Activated T-cell treated with anti-CD3 and anti-CD28 coated beads, Interleukin-2, amount 50 U/mL, for 24 hours (primary cell): ENCODE measurements at places on chromosomes 5 and 9.

DNA sequence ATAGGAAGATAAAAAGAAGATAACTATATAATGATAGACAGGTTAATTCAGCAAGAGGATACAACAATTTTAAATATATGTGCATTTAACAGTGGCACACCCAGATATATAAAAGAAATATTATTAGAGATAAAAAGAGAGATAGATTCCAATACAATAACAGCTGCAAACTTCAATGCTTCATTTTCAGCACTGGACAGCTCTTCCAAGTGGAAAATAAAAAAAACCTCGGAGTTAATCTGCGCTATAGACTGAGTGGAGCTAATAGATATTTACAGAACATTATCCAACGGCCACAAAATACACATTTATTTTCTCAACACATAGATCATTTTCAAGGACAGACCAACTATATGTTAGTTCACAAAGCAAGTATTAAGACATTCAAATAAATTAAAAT, 1229.5 kb upstream of the CDH6 start:
- DNase-seq: no peak

GRCh38 chr9:132575005-132575609, 7.3 kb upstream of the BARHL1 start:
- peak; percentile 56 for DNase-seq

DNA sequence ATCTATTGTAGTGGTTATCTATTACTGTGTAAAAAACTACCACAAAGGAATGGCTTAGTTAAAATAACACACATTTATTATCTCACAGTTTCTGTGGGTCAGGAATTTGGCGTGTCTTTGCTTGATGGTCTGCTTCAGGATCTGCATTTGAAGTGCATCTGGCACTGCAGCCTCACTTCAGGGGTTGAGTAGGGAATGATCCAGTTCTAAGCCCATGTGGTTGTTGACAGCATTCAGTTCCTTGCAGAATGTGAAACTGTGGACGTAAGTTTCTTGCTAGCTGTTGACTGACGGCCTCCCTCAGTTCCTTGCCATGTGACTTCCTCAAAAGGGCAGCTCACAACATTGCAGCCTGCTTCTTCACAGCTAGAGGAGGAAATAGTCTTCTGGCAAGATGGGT, 2.1 kb upstream of the OGN start:
- DNase-seq: no peak

DNA sequence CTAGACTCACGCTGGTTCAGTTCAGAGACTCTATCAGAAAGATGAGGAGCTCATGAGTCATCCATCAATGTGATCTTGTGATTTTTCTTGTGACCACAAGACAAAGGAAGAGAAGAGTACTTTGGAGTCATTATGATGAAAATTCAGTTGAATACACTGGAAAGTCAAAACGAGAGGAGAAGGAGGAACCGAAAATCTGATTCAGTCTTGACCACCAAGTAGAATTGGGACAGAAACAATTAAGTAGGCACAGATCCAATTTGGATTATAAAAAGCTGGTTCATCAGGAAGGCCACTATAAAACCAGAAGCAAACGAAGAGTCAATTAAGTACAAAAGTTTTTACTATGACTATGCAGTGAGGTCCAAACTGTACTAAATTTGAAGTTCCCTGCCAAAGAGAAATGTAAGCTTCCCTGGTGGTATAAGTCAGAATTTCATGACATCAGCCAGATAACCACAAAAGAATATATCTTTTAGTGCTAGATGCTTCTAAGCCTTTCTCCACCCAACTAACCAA, 90.9 kb downstream of the THBS4 start:
- no peak for DNase-seq

- DNase-seq: no peak
Measured at GRCh38 chr9:2321523-2322148, 300.0 kb upstream of the VLDLR start.

DNA sequence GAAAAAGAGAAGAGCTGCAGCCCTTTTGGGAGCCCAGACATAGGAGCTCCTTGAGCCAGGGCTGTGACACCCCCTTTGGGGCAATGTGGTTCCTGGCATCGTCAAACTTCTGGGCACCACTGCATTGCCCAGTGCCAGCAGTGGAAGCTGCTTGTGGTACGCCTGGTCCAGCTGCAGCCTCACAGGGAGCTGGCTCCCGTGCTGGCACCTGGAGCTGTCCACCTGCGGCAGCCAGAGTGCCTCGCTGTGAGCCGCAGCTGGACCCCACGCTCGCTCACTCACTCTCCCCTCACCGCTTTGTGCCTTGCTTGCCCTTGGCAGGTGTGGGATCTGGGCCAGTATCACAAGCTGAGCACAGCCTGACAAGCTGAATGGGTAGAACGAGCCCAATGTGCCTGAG, 1150.8 kb upstream of the CDH6 start:
- no peak for DNase-seq

- no peak for DNase-seq
Measured at GRCh38 chr9:84107995-84108394, 127.4 kb downstream of the RMI1 start.

GRCh38 chr9:92954049-92954861, 6.9 kb downstream of the FGD3 start:
- DNase-seq: peak; percentile 77

DNA sequence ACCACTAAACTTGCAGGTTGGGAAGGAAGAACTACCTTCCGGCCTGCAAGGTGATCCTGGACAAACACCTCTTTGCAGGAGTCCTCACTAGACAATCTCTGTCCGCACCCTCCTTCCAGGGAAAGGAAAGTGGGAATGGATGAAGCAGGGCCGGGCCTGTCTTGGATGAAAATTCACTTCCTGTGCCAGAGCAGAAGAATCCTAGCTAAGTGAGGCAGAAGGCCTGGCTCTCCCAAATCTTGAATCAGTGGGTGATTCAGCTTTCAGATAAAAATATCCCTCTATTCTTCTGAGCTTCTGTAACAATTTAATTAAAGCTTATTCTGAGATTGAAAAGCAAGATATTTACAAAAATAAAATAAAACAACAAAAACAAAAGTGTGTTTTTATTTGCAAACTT, 281.9 kb upstream of the TLE4 start:
- no peak for DNase-seq

- DNase-seq: peak; percentile 22
Measured at GRCh38 chr5:151196556-151197290, 27.2 kb downstream of the CCDC69 start.

- no peak for DNase-seq
Measured at GRCh38 chr5:493119-493701, 31.0 kb downstream of the SLC9A3 start.

- no peak for DNase-seq
Measured at GRCh38 chr5:18305288-18305924, 671.1 kb downstream of the TAF11L14 start.

GRCh38 chr5:176876506-176877431, 22.4 kb downstream of the HK3 start:
- no peak for DNase-seq
